ENCODE measurements at places on chromosomes 5 and 9.
A peak's percentile ranks its signal among the peaks of the same experiment; 100 is the strongest.

DNA sequence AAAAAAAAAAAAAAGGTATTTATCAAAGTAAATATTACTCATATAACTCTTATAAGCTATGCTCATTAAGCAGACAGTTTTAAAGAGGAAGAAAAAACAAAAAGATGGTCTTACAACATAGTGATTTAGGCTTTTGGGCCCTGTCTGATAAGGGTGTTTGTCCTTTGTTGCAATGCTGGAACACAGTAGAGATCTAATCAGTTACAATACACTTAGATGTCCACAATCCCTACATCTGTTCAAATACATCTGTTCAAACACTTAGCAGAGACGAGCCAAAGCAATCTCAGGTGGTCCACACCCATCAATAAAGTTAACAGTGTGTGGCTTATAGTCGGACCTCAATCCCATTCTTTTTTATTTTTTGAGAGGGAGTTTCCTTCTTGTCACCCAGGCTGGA is 11.0 kb downstream of the PRXL2C start:
- no peak for DNase-seq

GRCh38 chr5:178403956-178404600 is 171.5 kb upstream of the PHYKPL start:
- no peak for DNase-seq

- no peak for DNase-seq
Observed at GRCh38 chr9:131465401-131465800, 37.3 kb upstream of the POMT1 start.

- DNase-seq, result no peak
Observed at GRCh38 chr5:20420991-20421595, 433.1 kb upstream of the CDH18 start.

- DNase-seq, result no peak
Observed at GRCh38 chr5:91190314-91190690, 192.8 kb downstream of the ARRDC3 start.

DNA sequence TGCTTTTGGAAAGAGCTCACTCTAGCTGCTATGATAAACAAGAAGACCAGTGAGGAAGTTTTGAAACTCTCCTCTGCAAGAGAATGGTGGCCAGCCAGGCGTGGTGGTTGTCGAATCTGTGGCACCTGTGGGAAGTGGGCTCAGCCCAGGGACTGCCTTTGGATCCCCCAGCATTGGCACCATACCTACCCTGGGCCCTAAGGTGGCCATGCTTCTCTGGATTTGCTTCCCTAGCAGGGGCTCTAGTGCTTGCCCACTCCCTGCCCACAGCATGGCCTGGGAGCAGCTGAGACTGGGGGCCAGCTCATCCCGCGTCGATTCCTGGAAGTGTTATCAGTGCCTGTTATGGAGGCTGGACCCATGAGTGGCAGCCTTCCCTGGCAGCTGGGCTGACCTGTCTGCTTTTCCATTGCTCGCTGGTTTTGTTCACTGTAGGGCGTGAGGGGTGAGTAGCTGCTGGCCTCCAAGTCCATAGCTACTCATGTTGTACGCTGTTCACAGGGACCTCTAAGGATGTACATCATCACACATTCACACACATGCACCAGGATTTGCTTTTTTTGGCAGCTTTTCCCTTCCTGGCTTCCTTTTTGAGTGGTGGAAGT is 2.3 kb downstream of the SLC22A4 start:
- DNase-seq, result no peak

GRCh38 chr5:72871366-72872024 is 55.0 kb downstream of the TNPO1 start:
- DNase-seq, result no peak

DNA sequence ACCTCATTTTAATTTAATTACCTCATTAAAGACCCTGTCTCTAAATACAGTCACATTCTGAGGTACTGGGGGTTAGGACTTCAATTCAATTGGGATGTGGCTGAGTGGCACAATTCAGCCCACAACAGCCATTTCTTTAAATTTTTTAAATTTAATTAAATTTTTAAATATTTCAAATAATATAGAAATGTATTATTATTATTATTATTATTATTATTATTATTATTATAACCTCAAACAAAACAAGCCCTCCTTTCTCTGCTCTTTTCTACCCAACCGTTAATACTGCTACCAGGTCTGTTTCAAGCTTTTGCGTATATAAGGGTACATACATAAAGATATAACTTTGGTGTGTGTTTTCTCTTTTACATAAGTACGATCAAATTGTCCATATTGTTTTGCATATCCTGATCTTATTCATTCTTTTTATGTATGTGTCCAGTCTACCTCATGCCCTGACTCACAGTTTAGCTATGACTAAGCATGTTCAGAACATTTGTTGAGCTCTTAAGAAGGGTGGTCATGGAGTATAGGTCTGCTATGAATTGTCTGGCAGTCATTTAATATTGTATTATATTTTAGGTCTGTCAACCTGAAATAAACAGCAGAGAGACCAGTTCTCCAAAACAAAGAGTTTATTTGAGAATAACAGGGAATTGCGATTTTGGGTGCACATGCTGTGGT is 16.1 kb upstream of the RAB14 start:
- no peak for DNase-seq

GRCh38 chr5:35924950-35925722 is 13.3 kb downstream of the CAPSL start:
- DNase-seq, result peak; percentile 65

GRCh38 chr9:4530375-4530774 is 40.1 kb downstream of the SLC1A1 start:
- DNase-seq, result no peak

- DNase-seq, result no peak
Observed at GRCh38 chr5:168059131-168059530, 232.3 kb upstream of the WWC1 start.

GRCh38 chr9:34508463-34508862 is 14.3 kb downstream of the ENHO start:
- DNase-seq, result no peak

GRCh38 chr9:128847803-128848202 is 18.2 kb upstream of the SPOUT1 start:
- no peak for DNase-seq

DNA sequence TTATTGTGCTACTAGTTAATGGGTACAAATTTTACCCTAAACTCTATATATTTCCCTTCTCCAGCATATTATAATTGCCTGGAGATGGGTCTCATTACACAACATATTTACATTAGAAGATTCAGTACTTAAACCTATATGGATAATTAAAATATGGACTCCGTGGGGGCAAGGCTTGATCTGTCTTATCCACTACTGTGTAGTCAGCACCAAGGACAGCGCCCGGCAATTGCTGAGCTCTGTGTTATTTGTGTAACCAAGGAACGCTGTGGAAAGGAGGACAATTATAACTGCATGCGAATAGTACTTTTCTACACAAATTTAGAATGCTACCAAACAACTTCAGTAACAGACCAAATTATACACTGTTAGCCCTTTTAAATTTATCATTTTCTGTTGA is 77.7 kb downstream of the DNAH5 start:
- DNase-seq, result no peak

DNA sequence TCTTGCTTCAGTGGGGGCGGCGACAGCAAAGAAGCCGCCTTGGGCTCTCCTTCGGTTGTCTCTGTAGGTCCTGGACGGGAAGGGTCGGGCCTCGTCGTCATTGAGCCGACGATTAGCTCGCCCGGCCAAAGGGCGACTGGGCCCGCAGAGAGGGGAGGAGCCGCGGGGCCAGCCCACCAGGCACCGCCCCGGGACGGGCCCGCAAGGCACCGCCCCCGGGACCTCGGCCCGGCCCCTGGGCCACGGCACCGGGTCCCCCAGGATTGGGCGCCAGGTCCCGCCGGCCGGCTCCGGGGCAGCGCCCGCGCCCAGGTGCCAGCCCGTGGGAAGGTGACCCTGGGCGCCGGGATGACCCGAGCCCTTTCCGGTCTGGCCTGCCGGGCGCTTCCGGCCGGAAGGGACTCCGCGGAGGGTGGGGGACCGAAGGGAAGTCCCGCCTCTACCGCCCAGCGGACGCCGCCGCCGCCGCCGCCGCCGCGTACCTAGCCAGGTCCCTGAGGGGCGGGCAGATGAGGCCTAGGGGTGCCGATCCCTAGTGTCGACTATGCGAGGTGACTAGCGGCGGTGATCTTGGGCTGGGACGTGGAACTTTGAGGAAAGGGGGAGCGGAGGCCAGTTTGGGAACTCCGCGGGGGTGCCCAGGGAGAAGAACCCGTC is at the start of the genes GBA2 and RGP1:
Gene GBA2 (minus strand): TSS at position 371 of the 657 bp plus-strand sequence. CDS start 524 bp downstream, outside the sequence.
Gene RGP1 (plus strand): TSS at position 430 of the 657 bp plus-strand sequence. CDS start 469 bp downstream, outside the sequence.
- DNase-seq, result peak; percentile 79

GRCh38 chr9:93209097-93209496 is 25.2 kb downstream of the WNK2 start:
- DNase-seq, result peak; percentile 19

DNA sequence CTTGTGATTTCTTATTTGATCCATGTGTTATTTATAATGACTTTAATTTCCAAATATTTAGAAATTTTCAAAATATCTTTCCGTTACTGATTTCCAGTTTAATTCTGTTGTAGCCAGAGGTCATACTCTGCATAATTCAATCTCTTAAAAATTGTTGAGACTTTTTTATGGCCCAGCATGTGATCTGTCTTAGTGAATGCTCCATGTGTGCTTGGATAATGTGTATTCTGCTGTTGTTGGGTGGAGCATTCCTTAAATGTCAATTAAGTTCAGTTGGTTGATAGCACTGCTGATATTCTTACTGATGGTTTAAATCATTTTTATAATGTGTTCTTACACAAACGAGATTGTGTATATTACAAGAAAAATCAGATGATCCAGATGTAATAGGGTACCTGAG is 180.8 kb downstream of the RGS3 start:
- no peak for DNase-seq

DNA sequence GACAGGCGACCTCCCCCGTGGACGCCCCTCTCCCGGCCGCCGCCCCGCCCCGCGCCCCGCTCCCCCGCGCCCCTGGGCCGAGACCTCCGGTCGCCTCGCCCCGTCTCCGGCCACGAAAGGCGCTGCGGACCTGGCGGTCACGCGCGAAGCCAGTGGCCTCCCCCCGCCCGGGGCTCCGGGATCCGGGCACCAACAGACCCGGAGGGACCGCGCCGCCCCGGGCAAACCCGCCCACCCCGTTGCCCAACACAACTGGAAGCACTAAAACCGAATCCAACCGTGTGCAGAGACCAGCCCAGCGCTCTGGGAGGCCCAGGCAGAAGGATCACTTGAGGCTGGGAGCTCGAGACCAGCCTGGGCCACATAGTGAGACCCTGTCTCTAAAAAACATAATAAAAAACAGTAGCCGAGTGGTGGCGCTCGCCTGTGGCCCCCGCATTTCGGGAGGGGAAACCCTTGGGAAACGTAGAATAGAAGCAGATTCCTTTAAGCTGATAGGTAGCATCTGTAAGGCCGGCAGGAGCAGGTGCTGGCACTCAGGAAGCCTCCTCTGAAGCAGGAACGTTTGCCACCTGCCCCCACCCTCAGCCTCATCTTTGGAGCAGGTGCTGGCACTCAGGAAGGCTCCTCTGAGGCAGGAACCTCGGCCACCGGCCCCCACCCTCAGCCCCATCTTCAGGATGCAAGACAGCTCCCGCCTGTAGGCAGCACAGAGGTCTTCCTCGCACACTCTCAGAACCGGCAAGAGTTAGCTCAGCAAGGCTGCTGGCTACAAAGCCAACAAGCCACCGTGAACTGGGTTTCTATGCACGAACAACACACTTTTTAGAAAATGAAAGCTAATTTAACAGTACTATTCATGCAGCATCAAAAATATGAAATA is 4.6 kb upstream of the SLC9A3 start:
- no peak for DNase-seq

DNA sequence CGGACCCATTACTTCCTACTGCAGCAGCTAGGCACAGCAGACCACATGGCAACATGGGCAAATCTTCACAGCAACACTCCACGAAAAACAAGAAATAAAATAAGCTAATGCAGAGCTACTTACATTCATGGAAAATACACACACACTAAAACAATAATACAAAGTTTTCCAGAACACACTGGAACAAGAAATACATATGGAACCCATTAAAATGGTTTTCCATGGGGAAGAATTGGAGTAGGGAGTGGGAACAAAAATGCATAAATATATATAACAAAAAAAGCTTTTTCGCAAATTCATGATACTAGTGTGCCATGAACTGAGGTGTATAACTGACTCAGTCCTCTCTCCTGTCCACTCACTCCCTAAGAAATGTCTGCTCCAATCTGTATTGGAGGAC is 8.3 kb downstream of the ADAMTS12 start:
- no peak for DNase-seq

DNA sequence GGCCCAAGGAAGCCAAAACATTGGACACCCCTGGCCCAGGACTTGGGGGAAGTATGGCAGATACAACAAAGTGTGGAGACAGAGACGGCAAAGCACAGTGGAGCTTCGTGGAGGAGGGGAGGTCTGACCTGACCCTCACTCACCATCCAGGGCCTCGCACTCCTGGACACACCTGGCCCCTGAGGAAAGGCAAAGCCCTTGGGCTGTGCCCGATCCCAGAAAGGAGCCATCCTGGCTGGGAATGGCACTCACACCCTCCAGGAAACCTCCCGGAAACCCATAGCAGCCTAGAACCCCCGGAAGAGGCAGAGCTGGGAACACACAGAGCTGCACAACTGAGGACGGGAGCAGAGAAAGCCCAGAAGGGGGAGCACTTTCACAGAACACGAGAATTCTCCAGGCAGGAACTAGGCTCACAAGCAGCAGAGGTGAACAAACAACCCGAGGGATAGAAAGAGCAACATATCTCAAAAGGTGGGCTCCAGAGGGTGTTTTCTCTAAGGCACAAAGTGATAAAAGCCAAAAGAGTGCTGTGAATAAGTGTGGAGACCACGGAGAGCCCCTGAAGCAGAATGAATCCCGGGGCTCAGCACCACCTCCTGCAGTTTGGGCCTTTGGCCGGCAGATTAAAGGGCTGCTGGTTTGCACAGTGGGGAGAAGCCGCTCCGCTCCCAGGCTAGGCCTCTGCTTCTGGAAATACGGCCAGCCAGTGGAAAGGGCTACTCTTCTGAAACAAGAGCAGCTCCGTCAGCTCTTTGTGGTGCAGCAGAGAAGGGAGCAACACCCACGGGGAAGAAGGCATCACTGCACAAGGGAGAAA is 108.2 kb downstream of the UBE2R2 start:
- DNase-seq, result no peak

DNA sequence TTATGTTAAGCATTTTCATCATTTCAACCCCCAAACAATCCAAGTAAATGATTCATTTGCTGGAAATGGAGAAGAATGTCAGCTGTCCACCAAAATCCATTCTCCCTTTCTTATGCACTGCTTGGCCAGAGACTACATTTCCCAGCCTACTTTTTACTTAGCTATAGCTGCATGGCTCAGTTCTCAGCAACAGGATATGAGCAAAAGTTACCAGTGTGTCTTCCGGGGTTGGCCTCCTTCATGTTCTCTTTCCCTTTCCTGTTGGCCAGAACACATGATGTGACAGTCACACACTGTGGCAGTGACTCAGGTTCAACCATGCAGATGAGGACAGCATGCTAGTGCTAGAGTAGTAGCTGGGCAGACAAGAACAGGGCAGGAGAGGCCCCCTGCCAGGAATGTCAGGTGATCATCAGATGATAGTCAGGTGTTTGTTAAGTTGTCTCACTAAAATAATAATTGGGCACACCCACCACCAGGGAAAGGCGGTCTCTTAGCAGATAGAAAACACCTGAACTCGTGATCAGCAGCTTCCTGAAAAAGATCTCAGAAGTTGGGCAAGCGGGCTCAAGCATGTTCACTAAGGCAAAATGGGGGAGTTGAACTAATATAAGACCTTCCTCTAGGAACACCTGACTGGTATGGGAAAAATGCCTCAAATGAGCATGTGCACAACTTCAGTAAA is 12.2 kb downstream of the GPR150 start:
- DNase-seq, result peak; percentile 24

GRCh38 chr5:87298692-87299362 is 31.1 kb downstream of the RASA1 start:
- no peak for DNase-seq

All from CD8-positive, alpha-beta memory T cell (primary cell).